ENCODE measurements at places on chromosomes 3 and 15. TPM values are rescaled to one million over a fixed set of nuclear protein-coding genes. Genes with fewer than 3 reads are reported as not detected.
A peak's percentile ranks its signal among the peaks of the same experiment; 100 is the strongest.

DNA sequence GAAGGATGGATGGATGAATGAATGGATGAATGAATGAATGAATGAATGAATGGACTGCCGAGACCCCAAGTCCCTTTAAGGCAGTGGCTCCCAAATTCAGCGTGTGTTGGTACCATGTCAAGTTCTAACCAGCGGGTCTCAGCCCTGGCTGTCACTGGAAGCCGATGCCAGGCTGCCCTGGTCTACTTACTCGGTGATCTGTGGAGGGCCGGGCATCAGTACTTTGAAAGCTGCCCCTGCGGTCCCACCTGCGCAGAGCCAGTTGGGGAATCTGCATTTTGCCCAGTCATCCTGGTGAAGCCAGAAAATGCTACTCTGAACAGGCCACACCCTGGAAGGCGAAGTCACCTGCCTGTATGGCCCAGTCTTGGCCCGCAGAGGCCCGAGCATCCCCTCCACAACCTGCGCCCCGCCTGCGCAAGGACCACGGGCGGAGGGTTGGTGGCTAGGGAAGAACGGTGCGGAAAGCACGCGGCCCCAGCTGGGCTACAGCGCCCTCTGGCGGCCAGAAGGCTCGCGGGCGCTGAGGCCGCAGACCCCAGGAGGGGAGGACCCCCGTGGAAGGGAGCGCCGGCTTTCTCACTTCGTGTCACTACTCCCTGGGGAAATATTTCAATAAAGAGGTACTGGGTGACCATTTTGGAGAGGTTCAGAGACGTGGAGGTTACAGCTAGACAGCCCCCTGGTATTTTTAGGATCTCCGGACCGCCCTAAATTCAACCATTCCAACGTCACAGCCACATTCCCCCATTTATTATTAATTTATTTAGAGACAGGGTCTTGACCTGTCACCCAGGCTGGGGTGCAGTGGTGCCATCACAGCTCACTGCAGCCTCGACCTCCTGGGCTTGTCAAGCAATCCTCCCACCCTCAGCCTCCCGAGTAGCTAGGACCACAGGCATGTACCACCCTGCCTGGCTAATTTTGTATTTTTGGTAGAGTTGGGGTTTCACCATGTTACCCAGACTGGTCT lies 34.9 kb downstream of the PRKCD start:
- no peak overlapping the region for H3K27ac ChIP-seq
- no peak overlapping the region for H3K4me3 ChIP-seq
- H3K4me1 ChIP-seq, result peaks cover 4% of the 10 kb centered on the region
- H3K27me3 ChIP-seq, result no peaks in the 10 kb centered on the region
- DNase-seq, result peak; percentile 52
- H3K36me3 ChIP-seq, result no peaks in the 10 kb centered on the region

PLSCR4 gene
- 23.4 TPM for total RNA-seq

- H3K36me3 ChIP-seq, result peaks cover 29% of the 10 kb centered on the region
- peaks cover 14% of the 10 kb centered on the region for H3K4me1 ChIP-seq
- H3K27ac ChIP-seq, result no peak overlapping the region
- DNase-seq, result peak; percentile 81
- H3K4me3 ChIP-seq, result no peak overlapping the region
- no peaks in the 10 kb centered on the region for H3K27me3 ChIP-seq
Measured at GRCh38 chr15:60374628-60375081, 23.1 kb downstream of the ANXA2 start.

DNA sequence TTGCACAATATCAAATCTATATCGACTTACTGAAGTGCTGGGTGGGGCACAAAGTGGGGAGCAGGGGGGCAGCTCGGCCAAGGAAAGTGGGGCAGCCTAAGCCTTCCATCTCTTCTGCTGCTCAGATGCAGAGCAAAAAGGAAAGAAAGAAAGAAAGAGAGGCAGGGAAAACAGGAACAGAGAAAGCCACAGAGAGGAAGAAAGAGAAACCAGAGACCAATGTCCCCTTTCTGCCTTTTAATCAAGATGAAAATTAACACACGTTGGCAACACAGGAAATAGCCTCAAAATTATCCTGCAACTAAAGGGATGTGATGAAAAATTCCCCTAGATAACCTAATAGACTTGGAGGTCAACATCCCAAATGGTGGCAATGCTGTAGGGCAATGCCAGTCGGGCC lies 72.2 kb upstream of the RAD18 start:
- no peak overlapping the region for H3K4me3 ChIP-seq
- no peaks in the 10 kb centered on the region for H3K27me3 ChIP-seq
- DNase-seq, result no peak
- peaks cover 22% of the 10 kb centered on the region for H3K4me1 ChIP-seq

CCR1 gene
- total RNA-seq, result 39.5 TPM

GRCh38 chr15:70234256-70234905 lies 136.7 kb upstream of the TLE3 start:
- no peak overlapping the region for H3K27ac ChIP-seq
- H3K36me3 ChIP-seq, result no peaks in the 10 kb centered on the region
- no peak for DNase-seq
- no peaks in the 10 kb centered on the region for H3K27me3 ChIP-seq
- no peaks in the 10 kb centered on the region for H3K4me1 ChIP-seq

LRRIQ4 gene
- 0.09 TPM for total RNA-seq

DNA sequence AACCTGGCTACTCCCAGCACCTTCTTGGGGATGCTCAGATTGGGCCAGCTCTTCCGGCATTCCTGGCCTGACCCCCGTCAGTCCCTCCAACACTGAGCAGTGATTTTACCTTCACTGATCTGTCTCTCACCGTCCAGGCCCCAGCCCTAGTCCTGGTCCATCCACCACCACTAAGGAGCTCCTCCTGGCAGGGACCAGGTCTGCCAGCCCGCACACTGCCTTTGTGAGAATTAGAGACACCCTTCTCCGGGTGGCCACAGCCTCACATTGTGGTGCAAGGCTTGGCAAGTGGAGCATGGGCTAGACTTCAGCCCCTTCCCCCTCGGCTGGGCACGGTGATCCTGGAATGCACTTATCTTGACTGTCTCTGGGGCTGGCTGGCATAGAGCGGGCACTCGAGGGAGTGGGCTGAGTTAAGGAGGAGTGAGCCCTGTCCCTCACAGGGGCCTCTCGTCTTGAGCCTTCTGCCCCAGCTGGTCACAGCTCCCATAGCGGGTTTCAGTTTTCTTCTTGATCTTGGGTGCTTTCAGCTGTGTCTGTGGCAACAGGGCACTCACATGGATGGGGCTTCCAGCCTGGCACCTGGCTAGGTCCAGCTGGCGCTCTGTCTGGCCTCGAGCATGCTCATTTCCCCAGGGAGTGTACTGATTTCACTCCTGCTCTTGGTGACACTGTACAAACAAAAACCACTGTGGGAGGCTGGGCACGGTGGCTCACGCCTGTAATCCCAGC lies 53.9 kb downstream of the LINGO1 start:
- no peak overlapping the region for H3K27ac ChIP-seq
- no peak for DNase-seq
- H3K4me3 ChIP-seq, result no peak overlapping the region
- H3K4me1 ChIP-seq, result peaks cover 12% of the 10 kb centered on the region
- no peaks in the 10 kb centered on the region for H3K36me3 ChIP-seq

GRCh38 chr3:8760091-8760490 lies 9.3 kb downstream of the OXTR start:
- no peaks in the 10 kb centered on the region for H3K27me3 ChIP-seq
- H3K4me1 ChIP-seq, result no peaks in the 10 kb centered on the region
- H3K27ac ChIP-seq, result no peak overlapping the region
- no peaks in the 10 kb centered on the region for H3K36me3 ChIP-seq

NEO1 gene
- total RNA-seq, result 70.8 TPM

- H3K27ac ChIP-seq, result no peak overlapping the region
- no peak for DNase-seq
- no peak overlapping the region for H3K4me3 ChIP-seq
- H3K4me1 ChIP-seq, result no peaks in the 10 kb centered on the region
Measured at GRCh38 chr15:81299630-81300273, 24.2 kb downstream of the STARD5 start.

- no peak for DNase-seq
- no peaks in the 10 kb centered on the region for H3K4me1 ChIP-seq
- no peak overlapping the region for H3K4me3 ChIP-seq
Measured at GRCh38 chr3:134685929-134686802, 35.3 kb upstream of the KY start.

- peaks cover 16% of the 10 kb centered on the region for H3K4me1 ChIP-seq
- DNase-seq, result no peak
- no peak overlapping the region for H3K4me3 ChIP-seq
- H3K27me3 ChIP-seq, result no peaks in the 10 kb centered on the region
Measured at GRCh38 chr3:151559736-151560135, 98.9 kb upstream of the IGSF10 start.

GRCh38 chr3:50278123-50278879 lies 586 bp upstream of the LSMEM2 start:
- H3K27ac ChIP-seq, result peak overlapping the region; percentile 37
- H3K4me1 ChIP-seq, result no peaks in the 10 kb centered on the region
- no peak for DNase-seq
- H3K4me3 ChIP-seq, result no peak overlapping the region
- H3K27me3 ChIP-seq, result peaks cover 22% of the 10 kb centered on the region

- H3K27me3 ChIP-seq, result no peaks in the 10 kb centered on the region
- peaks cover 4% of the 10 kb centered on the region for H3K4me1 ChIP-seq
Measured at GRCh38 chr3:119322021-119322834, 28.0 kb downstream of the ARHGAP31 start.

DNA sequence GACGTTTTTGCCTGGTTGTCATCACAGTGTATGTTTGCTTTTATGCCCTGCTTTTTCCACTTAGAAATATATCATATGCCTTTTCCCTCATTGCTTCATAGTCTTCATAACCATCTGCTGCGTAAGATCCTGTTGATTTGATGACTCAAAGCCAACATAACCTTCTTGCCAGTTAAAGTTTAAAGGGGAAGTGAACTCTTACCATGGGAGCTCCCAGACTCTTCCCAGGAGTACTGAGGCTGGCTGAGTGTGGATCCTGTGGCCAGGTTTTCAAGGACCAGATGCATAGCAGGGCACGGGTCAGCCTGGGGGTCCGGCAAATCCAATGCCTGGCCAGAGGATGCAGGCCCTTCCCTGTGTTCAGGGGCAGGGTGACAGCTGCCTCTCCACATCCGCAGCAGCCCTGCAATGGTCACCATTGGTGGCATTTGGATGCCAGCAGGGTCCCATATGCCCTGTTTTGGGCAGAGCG lies 42.0 kb upstream of the SACM1L start:
- H3K27ac ChIP-seq, result no peak overlapping the region
- H3K27me3 ChIP-seq, result no peaks in the 10 kb centered on the region
- H3K4me1 ChIP-seq, result peaks cover 28% of the 10 kb centered on the region
- H3K36me3 ChIP-seq, result peaks cover 16% of the 10 kb centered on the region
- H3K4me3 ChIP-seq, result no peak overlapping the region

GRCh38 chr15:97728791-97729190 lies 231.7 kb upstream of the ARRDC4 start:
- H3K4me3 ChIP-seq, result no peak overlapping the region
- DNase-seq, result peak; percentile 19
- no peak overlapping the region for H3K27ac ChIP-seq
- H3K4me1 ChIP-seq, result peaks cover 5% of the 10 kb centered on the region
